ENCODE measurements at places on chromosomes 1 and 21.

DNA sequence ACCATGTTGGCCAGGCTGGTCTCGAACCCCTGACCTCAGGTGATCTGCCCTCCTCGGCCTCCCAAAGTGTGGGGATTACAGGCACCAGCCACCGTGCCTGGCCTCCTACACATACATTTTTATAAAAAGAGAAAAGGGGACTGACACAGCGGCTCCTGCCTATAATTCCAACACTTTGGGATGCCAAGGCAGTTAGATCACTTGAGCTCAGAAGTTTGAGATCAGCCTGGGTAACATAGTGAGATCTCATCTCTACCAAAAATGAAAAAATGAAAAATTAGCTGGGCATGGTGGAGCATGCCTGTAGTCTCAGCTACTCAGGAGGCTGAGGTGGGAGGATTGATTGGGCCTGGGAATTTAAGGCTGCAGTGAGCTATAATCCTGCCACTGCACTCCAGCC lies 23.4 kb downstream of the ZNF281 start:
- DNase-seq = no peak

GRCh38 chr1:154433161-154433764 lies 28.1 kb downstream of the IL6R start:
- no peak for DNase-seq

DNA sequence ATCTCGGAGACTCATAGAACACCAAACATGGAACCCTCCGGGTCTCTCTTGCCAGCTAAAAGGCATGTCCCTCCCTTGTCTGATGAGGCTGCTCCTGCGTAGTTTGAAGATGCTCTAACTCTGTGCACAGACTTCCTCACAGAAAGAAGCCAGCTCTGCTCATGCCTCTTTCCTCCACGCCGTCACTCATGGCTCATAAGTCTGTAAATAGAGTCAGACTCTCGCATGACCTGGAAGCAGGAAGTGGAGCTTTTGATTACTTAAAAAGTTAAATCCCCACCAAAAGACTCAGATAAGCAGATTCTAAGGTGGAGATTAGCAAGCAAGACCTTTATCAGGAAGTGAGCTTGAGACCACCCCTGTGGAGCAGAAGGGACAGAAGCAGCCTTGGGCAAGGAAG lies 171.6 kb downstream of the TRIM33 start:
- no peak for DNase-seq

- DNase-seq = peak; percentile 4
These were observed 643 bp upstream of the MOV10 start for GRCh38 chr1:112673592-112674439.

DNA sequence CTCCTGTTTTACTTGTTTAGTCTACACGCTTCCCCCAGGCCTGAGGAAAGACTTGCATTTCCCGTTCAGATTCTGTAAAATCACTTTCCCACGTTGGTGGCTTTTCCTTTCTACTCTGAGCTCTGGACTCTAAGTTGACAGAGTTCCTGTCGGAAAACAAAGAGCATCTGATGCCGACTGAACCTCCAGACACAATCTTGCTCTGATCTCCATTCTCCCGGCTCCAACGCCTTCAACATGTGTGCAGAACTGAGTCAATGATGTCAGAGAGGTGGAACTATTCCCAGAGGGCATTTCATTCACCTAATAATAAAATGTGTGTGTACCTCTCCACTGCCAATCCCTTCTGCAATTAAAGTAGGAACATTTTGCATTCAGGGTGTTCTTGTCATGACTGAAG lies 147.7 kb downstream of the MIS18A start:
- DNase-seq = no peak

- DNase-seq = peak; percentile 91
These were observed 8.0 kb upstream of the B4GALT3 start for GRCh38 chr1:161185282-161185682.

DNA sequence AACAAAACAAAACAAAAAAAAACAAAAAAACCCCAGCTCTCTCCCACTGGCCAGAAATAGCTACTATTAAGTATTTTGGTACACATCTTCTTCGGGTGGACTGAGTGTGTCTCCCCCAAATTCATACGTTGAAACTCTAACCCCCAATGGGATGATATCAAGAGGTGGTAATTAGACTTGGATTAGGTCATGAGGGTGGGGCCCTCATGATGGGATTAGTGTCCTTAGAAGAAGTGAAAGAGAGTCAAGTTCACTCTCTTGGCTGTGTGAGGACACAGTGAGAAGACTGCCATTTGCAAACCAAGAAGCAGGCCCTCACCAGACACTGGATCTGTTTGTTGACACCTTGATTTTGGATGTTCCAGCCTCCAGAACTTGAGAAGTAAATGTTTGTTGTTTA lies 116.9 kb downstream of the NOS1AP start:
- DNase-seq = no peak

DNA sequence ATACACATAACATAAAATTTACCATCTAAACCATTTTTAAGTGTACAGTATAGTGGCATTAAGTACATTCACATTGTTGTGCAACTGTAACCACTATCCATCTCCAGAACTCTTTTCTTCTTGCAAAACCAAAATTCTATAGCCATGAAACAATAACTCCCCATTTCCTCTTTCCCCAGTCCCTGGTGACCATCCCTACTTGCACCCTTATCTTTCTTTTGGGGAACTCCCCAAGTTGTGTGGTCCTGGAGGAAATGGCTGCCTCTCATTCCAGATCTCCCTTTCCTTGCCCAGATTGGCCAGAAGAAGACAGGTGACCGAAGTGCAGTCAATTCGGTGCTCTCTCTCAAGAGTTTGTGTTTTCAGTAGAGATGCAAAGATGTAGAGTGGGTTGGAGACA lies 389.6 kb upstream of the C1orf87 start:
- DNase-seq = no peak

GRCh38 chr1:58833166-58833565 lies 49.3 kb upstream of the JUN start:
- no peak for DNase-seq

DNA sequence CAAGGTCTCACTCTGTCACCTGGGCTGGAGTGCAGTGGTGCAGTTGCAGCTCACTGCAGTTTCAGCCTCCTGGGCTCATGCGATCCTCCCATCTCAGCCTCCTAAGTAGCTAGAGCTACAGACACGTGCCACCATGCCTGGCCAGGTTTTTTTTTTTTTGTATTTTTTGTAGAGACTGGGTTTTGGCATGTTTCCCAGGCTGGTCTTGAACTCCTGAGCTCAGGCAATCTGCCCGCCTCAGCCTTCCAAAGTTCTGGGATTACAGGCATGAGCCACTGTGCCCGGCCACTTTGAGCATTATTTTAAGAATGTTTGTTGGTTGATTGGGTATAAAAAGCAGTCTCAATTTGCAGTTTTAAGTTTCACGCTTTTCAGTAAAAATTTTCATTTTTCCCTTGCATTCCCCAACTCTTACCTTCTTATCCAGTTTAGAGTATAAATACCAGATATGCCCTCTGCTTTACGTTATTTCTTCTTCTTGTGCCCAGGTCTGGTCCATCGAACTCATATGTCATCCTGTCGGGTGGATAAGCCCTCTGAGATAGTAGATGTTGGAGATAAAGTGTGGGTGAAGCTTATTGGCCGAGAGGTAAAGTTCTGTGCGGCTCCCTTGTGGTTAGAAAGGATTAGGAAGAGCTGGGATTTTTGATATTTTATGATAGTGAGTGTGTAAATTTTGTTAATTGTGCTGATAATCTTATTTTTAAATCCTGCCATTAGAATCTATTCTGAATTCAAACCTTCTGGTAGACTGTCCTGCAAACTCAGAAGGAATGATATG lies 36.0 kb downstream of the FABP3 start:
- peak; percentile 84 for DNase-seq

- no peak for DNase-seq
These were observed 223.1 kb downstream of the RPS6KC1 start for GRCh38 chr1:213274140-213274539.

- DNase-seq = no peak
These were observed 62.3 kb downstream of the LYPLAL1 start for GRCh38 chr1:219235903-219236481.

- no peak for DNase-seq
These were observed 134.1 kb downstream of the CYYR1 start for GRCh38 chr21:26438976-26439375.

- no peak for DNase-seq
These were observed 46.7 kb downstream of the RPRD2 start for GRCh38 chr1:150410582-150411101.

GRCh38 chr21:33201956-33202355 lies 27.8 kb upstream of the IFNAR2 start:
- no peak for DNase-seq

GRCh38 chr1:52862666-52863458 lies 20.3 kb downstream of the ZYG11A start:
- no peak for DNase-seq

DNA sequence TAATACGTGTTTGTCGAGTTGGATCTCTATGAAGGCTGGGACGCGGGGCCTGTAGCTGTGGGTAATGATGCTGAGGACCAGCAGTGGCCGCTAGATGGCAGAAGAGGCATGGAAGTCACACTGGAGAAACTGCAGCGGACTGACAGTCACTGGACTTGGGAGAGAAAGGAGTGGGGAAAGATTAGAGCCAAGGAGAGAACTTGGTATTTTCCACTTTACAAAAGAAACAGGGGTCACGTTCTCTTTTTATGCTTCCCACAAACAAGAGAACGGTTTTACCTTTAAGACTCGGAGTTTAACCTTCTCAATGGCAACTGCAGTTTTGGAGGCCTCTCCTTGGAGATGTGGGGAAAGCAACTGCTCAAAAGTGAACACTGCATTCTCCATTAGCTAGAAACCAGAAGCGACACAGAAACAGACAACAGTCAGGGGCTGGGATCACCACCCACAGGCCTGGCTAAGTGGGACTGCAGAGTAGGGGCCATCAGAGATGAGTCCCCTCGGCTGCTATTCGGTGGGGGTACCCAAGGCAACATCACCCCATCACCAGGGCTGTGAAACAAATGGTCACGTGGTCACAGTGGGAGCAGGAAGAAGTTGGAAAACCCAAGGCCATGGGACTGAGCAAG lies 51.1 kb upstream of the EDEM3 start:
- peak; percentile 89 for DNase-seq

- DNase-seq = no peak
These were observed 91.9 kb downstream of the HUNK start for GRCh38 chr21:31964692-31965091.

DNA sequence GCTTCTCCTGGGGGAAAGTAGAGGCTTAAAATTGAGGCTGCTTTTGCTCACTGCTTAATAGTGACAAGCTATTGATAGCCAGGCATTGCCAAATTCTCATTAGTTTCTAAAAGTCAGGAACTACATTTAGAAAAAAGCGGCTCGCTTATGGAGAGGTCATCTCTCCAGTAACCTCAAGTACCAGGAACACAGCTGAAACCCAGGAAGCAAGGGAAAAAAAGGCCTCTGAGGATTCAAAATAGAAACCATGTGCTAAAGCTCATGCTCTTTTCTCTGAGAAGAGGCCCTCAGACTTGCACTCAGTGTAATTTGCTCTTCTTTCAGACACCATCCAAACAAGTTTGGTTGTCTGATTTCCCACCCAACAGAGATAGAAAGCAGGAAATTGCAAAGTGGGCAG lies 261.4 kb upstream of the USP25 start:
- no peak for DNase-seq

GRCh38 chr21:37073417-37074196 lies 553 bp downstream of the TTC3 start:
- peak; percentile 60 for DNase-seq

DNA sequence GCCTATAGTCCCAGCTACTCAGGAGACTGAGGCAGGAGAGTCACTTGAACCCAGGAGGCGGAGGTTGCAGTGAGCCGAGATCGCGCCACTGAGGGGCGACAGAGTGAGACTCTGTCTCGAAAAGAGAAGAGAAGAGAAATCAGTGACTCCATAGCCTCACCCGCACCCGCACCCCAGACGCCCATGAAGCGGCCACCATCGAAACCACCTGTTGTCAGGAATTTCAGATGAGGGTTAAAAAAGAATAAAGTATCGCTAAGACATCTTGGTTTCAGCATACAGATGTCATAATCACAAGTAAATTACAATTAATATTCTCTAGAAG lies 47.4 kb downstream of the NPHP4 start:
- DNase-seq = no peak

GRCh38 chr1:40313958-40314720 lies 2.9 kb downstream of the COL9A2 start:
- no peak for DNase-seq

GRCh38 chr1:174269989-174270651 lies 110.8 kb downstream of the RABGAP1L start:
- no peak for DNase-seq
